ENCODE measurements at places on chromosomes 2 and 18.
A peak's percentile ranks its signal among the peaks of the same experiment; 100 is the strongest.

- DNase-seq = no peak
Observed at GRCh38 chr2:144937910-144938709, 418.2 kb upstream of the ZEB2 start.

GRCh38 chr2:176892676-176893226 is 319.8 kb upstream of the HNRNPA3 start:
- peak; percentile 93 for DNase-seq

- DNase-seq = no peak
Observed at GRCh38 chr2:119694845-119695521, 16.0 kb downstream of the TMEM177 start.

DNA sequence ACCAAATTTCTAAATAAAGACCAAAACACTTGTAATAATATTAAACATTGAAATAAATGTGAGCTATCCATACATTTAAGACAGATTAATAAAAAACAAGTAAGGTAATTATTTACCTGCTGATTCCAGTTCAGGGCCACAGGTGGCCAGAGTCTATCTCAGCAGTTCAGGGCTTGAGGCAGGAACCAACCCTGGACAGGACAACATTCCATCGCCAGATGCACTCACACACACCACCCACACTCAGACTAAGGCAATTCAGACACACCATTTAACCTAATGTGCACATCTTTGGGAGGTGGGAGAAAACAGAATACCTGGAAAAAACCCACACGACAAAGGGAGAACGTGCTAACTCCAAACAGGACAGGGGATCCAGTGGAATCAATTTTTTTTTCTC is 14.1 kb upstream of the WDSUB1 start:
- no peak for DNase-seq

DNA sequence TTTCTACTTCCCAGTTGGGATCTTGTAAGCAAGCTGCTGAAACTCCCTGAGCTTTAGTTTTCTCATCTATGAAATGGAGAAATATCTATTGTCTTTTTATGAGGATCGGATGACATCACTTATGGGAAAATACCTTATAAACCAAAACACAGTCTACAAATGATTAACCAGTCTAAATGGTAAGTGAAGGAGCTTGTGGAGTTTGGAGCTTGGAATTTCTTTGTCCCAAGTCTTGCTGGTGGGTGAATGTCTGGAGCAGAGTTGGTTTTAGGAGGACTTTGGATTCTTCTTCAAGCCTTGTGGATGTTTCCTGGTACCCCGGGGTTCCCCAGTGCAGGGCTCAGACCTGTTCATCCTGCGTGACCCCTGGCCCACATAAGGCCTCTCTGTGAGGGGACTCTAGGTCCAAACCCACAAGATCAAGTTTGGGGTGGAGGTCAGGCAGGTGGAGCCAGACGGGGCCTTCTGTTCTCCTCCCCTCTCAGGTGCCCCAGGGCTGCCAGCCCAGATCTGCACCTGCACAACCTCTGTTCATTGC is 43.2 kb downstream of the FOSL2 start:
- no peak for DNase-seq

DNA sequence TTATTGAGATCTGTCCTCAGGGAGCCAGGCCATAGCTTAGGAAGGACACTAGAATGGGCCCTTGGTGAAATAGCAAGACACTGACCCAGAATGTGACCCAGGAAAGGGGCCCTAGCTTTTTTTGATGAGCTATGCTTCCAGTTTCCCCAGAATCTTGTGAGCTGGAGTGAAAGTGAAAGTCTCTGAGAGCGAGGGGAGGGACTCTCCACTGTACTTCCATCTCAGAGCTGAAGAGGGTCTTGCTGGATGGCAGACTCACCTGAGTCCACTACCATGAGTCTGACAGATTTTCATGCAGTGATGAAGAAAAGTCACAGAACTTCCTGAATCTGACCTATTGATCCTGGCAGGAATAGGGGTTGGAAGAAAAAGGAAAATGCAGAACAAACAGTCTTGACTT is 3.1 kb downstream of the ARHGAP25 start:
- DNase-seq = no peak

DNA sequence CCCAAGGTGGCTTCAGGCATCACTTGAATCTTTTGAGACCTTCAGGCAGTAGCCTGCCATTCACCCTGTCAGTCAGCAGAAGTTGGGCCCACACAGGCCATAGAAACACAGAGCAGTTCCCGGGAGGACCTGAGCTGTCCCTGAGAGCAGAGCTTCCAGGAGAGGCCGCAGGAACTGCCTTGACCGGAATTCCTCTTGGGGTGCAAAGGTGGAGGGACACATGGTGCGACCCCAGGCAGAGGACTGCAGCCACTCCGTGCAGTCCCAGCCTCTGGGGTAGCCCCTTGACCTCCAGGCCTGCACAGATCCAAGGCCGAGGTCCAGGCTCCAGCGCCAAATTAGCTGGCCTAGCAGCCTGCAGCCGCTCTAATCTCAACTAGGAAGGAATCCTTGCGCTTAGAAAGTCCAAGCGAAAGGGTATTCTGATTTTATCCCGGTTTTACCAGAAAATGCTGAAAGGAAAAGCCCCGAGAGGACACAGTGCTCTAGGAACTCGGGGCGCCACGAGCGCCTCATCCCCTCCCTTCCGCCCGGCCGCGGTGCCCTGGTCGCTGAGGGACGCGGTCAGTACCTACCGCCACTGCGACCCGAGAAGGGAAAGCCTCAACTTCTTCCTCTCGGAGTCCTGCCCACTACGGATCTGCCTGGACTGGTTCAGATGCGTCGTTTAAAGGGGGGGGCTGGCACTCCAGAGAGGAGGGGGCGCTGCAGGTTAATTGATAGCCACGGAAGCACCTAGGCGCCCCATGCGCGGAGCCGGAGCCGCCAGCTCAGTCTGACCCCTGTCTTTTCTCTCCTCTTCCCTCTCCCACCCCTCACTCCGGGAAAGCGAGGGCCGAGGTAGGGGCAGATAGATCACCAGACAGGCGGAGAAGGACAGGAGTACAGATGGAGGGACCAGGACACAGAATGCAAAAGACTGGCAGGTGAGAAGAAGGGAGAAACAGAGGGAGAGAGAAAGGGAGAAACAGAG is 5.4 kb downstream of the SIX2 start:
- no peak for DNase-seq

DNA sequence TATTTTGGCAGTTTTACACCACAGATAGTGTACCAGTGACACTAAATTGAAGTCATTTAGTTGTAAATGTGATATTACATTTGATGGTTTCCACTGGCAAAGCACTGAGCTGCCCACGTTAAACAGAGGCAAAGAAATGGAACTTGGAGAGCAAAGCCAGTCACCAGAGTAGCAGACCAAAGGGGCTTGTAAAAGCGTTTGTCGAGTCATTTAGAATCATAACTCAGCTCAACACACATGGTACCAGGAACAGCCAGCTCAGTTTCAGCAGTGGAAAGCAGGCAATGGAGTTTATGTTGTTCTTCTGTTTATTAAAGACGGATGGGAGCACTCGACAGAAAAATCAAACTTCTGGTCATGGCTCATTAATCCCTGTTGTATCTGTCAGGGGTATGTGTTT is 91.2 kb downstream of the POU3F3 start:
- DNase-seq = no peak

DNA sequence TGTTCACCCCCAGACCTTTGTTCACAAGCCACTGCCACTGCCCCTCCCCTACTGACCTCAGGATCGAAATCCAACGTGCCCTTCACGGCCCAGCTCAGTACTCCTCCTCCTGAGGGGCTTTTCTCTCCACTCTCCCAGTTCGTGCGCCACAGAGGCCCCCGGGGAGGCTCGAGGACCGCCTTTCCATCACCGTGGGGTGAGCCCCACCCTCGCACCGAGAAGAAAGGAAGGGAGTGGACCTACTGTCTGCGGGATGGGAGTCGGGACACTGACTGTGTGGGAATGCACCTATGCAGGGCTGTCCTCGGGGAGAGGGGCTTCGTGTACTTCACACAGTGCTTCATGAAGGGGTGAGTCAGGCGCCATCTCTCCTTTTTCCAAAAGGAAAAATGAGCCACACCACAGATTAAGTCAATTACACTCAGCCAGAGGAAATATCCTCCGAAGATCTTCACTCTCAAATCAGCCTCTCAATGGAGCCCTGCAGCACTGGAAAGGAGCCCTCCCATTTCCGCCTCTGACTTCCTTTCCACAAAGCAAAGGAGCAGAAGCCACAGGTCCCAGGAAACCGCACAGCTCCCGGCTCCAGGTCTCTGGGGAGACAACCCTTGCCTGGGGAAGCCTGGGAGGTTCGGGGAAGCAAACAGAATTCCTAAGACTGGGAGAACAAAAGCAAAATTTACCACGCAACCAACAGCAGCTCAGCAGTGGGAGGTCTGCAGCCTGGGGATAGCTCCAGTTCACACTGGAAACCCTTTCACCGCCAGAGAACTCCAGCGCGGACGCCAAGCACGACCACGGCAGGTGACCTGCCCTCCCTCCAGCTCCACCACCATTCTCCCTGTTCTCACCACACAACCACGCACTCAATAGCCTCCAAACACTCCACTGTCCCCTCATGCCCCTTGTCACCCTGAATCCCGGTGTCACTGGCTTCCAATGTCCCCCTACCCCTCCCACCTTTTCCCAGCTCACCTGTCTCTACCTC is 21.6 kb downstream of the ADCY3 start:
- no peak for DNase-seq

DNA sequence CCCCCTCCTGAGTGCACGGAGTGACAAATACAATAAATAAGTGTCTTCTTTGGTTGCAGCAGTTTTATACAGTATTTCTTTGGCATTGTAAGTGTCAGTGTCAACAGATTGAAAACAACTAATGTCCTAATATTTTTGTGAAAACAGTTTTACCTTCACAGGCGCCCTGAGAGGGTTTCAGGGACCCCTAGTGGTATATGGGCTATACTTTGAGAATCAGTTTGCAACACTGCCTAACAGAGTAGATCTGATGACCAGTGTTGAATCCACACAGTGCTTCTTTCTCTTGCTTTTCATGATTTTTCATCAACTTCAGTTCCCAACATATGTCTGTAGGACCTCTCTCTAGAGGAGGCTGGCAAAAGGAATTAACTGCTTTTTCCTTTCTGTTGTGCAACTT is 162.2 kb downstream of the PRPF40A start:
- no peak for DNase-seq

DNA sequence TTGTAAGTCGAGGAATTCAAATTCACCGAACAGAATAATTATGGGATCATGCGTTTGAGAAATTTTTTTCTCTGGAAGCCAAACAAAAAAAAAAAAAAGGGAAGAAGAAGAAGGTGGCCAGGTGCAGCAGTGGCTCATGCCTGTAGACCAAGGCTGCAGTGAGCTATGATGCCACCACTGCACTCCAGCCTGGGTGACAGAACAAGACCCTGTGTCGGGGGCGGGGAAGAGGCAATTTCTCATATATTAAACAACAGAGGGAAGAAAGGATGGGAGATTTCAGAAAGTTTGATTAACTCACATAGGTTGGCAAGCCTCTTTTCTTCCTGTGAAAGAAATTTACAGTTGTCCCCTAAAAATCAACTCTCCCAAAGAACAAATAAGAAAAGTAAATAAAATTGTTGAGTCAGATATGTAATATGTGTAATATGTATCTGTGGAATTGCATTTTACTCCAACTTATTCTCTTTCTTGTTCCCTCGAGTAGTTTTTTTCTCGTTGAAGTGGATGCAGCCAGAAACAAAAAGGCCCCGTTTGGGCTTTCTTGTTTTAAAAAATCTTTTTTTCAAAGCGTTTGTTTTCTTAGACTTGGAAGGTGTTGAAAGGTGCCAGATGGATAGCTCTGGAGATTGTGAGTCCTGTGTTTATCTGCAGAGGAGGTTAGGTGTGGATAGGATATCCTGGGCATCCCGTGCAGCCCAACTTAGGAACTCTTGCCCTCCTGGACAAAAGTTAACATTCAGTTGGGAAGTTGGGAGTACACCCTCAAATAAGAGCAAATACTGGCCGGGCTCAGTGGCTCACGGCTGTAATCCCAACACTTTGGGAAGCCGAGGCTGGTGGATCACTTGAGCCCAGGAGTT is 25.4 kb upstream of the FMNL2 start:
- no peak for DNase-seq

DNA sequence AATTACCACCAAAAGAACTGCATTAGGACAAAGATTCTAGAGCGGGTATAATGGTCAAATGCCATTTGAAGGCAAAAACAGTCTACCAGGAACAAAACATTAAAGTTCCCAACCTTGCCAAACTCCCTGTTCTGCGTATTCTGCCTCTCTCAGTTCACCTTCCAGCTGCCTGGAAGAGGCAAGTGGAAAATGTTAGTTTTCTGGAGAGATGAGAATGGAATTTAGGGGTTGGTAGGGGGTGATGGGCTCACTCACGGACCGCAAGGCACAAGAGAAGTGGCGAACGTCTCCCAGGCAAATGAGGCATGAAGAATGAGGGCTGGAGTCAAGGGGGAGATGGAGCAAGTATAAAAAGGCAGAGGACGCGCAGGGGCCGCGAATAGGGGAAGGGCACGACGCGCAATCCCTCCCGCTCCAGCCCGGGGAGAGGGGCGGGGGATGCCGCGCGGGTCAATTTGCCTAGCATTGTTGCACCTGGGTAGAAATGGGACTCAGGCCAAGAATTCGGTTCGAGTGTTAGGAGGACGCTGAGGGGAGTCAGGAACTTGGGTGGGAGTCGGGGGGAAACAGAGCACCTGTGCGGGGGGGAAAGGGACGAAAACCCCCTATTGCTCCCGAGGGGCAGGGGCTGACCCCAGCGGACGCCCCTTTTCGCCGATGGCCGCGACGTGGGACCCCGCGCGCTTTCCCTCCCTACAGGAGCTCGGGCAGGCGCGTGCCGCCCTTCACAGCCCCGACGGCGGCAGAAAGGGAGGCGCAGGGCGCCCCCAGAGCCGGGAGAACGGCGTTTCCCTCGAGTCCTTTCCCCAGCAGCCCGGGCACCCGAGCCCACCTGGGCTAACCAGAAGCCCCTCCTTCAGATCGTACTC is 573 bp downstream of the PAIP2B start:
- no peak for DNase-seq

DNA sequence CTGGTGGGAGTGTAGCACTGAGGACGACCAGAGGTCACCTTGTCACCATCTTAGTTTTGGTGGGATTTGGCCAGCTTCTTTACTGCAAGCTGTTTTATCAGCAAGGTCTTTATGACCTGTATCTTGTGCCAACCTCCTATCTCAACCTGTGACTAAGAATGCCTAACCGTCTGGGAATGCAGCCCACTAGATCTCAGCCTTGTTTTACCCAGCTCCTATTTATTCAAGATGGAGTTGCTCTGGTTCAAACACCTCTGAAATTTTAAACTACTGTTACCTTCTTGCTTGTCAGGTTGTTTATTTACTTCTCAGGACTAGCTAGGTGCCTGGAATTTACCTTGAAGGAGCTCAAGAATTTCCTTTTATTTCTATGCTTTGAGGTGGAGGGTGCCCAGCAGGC is 9.5 kb upstream of the KCNG3 start:
- DNase-seq = no peak

- DNase-seq = no peak
Observed at GRCh38 chr2:200746301-200746700, 65.4 kb upstream of the BZW1 start.

- no peak for DNase-seq
Observed at GRCh38 chr2:232576995-232577394, 26.5 kb downstream of the EIF4E2 start.
